ENCODE measurements at places on chromosomes 12 and 14. TPM values are rescaled to one million over a fixed set of nuclear protein-coding genes. Genes with fewer than 3 reads are reported as not detected.

EML5 gene
- 4.0 TPM for total RNA-seq

TMEM63C gene
- 0.84 TPM for total RNA-seq

LMO3 gene
- total RNA-seq, result not detected

RAPGEF3 gene
- 0.25 TPM for total RNA-seq

DNA sequence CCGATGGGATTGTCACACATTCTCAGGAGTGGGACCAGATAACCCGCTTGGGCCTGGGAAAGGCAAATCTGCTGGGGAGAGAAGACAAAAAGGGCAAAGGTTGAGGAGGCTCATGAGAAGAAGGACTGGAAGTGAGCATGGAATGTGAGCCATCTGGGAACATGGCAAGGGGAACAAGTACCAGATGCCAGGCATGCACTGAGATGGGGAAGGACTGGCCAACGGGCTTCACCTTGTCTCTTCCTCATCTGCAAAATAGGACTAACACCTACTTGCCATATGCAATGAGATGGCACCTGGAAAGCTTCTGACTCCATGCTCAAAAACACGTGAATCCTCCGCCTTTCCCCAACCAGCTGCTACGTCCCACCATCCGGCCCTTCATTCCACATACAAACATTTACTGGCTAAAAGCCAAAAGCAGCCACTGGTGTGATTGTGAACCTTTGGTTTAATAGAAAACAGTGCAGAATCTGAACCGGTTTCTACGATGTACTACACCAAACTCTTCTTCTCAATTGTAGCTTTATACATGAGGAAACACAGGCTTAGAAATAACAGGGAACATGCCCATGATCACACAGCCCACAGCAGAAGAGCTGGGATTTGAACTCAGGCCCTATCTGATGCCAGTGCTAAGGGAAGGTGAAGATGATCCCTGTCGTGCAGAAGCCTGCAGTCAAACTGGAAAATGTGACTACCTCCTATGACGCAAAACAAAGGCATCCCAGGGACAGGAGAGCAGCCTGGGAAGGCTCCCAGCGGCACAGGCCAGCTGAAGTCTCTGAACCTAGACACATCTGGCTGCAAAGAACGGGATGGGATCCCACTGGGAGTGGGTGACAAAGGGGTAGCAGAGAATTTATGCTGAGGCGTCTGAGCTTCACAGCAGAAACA is 112.1 kb downstream of the TTC7B start:
- no peak overlapping the region for H3K27ac ChIP-seq
- no peaks in the 10 kb centered on the region for H3K4me1 ChIP-seq
- no peaks in the 10 kb centered on the region for H3K36me3 ChIP-seq

GRCh38 chr12:26204612-26205289 is 9.4 kb downstream of the SSPN start:
- H3K27me3 ChIP-seq, result peaks cover 14% of the 10 kb centered on the region
- H3K4me1 ChIP-seq, result no peaks in the 10 kb centered on the region
- no peaks in the 10 kb centered on the region for H3K36me3 ChIP-seq
- no peak for DNase-seq
- no peak overlapping the region for H3K27ac ChIP-seq

GRCh38 chr14:64035143-64035542 is 182.3 kb downstream of the SYNE2 start:
- no peak overlapping the region for H3K4me3 ChIP-seq
- peaks cover 11% of the 10 kb centered on the region for H3K4me1 ChIP-seq
- no peak for DNase-seq
- peaks cover 5% of the 10 kb centered on the region for H3K36me3 ChIP-seq
- no peaks in the 10 kb centered on the region for H3K27me3 ChIP-seq

- peaks cover 30% of the 10 kb centered on the region for H3K27me3 ChIP-seq
- no peaks in the 10 kb centered on the region for H3K36me3 ChIP-seq
- no peak for DNase-seq
- no peak overlapping the region for H3K27ac ChIP-seq
- H3K4me3 ChIP-seq, result no peak overlapping the region
These were observed 60.8 kb downstream of the ANO2 start for GRCh38 chr12:5884285-5884684.

DNA sequence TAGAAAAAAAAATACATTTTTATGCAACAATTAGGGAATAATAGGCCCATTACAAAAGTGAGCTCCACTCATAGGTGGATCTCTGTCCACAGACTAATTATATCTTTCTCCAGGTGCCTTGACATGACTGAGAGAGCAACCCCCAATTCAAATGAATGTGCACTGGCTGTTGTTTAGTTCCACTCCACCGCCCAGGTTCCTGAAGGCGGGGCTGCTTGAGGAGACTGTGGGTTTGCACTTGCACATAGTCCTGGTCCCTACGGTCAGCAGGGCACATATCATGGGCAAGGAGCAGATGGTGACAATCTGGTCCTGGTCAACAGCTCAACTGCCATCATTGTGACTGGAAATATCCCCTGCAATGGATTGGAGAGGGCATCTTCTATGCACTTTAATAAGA is 195.6 kb upstream of the PWP1 start:
- H3K27ac ChIP-seq, result no peak overlapping the region
- H3K4me1 ChIP-seq, result peaks cover 15% of the 10 kb centered on the region
- DNase-seq, result peak; percentile 8
- no peaks in the 10 kb centered on the region for H3K27me3 ChIP-seq
- no peak overlapping the region for H3K4me3 ChIP-seq

DNA sequence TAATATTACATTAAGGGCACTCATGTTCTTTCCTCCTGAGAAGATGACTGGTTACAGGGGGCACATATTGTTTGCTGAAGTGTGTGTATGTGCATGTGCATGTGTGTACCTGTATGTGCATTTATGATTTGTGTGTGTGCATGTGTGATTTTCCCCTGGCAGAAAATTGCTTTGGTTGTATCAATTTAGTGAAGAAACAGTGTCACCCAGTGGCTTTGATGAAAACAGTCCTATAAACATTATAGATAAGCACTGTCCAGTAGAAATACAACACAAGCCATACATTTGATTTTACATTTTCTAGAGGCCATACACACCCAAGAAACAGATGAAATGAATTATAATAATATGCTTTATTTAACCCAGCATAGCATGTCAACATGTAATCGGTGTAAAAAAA is 8.6 kb downstream of the PDE3A start:
- no peaks in the 10 kb centered on the region for H3K36me3 ChIP-seq
- DNase-seq, result no peak
- no peaks in the 10 kb centered on the region for H3K4me1 ChIP-seq
- H3K27me3 ChIP-seq, result peaks cover 18% of the 10 kb centered on the region
- no peak overlapping the region for H3K27ac ChIP-seq

DNA sequence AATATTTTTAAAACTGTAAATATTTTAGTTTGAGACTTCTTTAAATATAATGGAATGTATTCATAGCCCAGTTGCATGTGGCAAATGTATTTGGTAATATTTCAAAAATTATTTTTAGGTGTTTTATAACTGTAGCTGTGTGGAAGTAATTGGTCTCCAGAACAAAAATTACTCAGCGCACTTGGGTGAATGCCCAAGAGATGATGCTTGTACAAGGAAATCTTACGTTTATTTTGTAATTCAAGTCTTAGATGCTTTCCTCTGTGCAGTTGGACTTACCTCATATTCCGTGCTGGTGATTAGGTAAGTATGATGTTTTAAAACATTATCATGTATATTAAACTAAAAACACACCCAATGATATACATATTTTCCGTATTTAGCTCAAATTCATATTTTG is 76.7 kb upstream of the SLCO1B1 start:
- no peaks in the 10 kb centered on the region for H3K27me3 ChIP-seq
- no peak overlapping the region for H3K4me3 ChIP-seq
- no peak overlapping the region for H3K27ac ChIP-seq
- H3K4me1 ChIP-seq, result no peaks in the 10 kb centered on the region
- DNase-seq, result no peak

DNA sequence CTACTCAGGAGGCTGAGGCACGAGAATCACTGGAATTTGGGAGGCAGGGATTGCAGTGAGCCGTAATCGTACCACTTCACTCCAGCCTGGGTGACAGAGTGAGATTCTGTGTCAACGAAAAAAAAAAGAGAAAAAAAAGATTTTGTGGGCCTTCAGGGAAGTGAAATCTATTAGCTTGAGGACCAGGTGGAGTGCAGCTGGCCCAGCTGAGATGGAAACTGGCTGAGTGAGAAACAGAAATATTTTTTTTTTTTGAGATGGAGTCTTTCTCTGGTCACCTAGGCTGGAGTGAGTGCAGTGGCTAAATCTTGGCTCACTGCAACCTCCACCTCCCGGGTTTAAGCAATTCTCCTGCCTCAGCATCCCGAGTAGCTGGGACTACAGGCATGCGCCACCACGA is 2.3 kb upstream of the CLEC4C start:
- no peak overlapping the region for H3K27ac ChIP-seq
- DNase-seq, result no peak
- H3K36me3 ChIP-seq, result no peaks in the 10 kb centered on the region
- H3K4me3 ChIP-seq, result no peak overlapping the region
- H3K27me3 ChIP-seq, result no peaks in the 10 kb centered on the region

DNA sequence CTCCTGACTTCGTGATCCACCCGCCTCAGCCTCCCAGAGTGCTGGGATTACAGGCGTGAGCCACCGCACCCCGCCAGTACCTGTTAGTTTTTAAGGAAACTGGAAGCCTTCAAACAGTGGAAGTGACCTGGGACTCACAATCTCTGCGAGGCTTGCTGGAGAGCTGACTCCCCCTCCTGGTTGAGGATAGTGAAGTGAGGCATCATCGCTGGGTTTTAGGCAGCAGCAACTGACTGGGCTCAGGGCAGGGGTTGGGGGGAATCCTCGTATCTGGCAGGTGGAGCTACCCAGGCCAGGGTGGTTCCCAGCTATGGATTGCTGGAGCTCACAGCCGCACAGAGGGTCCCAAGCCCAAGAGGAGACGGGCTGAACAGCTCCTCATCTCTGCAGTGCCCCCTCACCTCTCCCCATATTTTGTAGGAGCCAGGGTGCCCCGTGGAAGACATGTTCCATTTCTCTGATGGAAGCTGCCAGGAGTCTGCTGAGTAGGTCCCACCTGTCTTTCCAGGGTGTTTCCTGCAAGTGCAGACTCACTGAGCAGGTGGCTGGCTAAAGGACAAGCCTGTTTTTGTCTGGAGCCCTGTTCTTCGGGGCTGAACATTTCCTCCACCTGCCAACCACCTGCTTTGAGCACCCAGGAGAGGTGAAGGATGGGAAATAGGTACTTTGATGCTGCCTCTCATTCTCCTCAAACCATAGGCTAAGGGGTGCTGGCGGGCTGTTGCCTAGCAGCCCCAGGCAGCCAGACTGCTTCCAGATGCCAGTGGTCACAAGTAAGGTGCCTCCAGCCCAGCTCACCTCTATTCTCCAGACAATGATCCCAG is 3.1 kb downstream of the AVIL start:
- no peak overlapping the region for H3K27ac ChIP-seq
- no peaks in the 10 kb centered on the region for H3K36me3 ChIP-seq
- no peaks in the 10 kb centered on the region for H3K27me3 ChIP-seq
- DNase-seq, result no peak

DNA sequence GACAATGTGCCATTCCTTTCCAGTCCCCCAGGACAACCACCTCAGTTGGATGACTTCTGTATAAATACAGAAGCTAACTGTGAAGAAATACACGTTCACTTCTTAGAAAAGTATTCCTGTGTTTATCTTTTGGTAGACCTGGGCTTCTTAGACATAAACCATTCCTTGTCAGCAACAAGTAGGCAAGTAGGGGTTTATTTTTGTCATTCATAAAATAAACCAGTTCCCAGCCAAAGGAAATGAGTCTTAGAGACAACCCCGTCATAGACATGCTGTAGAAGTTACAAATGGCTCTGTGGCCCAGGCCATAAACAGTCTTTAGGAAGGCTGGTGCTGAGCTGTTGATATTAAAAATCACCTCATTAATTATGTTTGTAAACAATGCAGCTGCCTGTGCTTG is 243.2 kb downstream of the SPTSSA start:
- no peak overlapping the region for H3K27ac ChIP-seq
- no peak overlapping the region for H3K4me3 ChIP-seq
- DNase-seq, result no peak
- H3K27me3 ChIP-seq, result peaks cover 12% of the 10 kb centered on the region

DNA sequence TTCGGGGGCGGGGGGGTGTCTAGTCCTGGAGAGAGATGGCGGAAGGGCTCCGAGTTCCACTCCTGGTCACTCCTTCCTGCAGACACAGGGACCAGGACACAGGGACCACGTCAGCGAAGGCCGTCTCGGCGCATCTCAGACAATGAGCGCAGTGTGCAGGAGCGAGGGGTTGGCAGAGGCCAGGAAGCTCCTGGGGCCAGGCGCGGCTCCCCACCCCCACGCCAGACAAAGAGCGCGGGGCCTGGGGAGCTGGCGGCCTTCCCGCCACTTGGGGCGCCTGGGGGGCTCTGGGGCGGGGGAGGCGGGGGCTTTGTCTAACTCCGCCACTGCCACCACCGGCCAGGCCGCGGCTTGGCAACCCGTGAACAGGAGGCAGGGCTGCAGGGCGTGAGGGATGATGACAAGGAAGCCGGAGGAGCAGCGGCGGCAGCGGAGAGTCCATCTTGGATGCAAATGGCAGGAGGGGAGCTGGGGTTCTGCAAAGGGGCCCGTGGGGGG is 2.2 kb downstream of the CDK2AP1 start:
- peak overlapping the region; percentile 76 for H3K4me3 ChIP-seq
- H3K27me3 ChIP-seq, result no peaks in the 10 kb centered on the region
- DNase-seq, result no peak
- peaks cover 6% of the 10 kb centered on the region for H3K4me1 ChIP-seq
- H3K27ac ChIP-seq, result no peak overlapping the region
- H3K36me3 ChIP-seq, result no peaks in the 10 kb centered on the region

DNA sequence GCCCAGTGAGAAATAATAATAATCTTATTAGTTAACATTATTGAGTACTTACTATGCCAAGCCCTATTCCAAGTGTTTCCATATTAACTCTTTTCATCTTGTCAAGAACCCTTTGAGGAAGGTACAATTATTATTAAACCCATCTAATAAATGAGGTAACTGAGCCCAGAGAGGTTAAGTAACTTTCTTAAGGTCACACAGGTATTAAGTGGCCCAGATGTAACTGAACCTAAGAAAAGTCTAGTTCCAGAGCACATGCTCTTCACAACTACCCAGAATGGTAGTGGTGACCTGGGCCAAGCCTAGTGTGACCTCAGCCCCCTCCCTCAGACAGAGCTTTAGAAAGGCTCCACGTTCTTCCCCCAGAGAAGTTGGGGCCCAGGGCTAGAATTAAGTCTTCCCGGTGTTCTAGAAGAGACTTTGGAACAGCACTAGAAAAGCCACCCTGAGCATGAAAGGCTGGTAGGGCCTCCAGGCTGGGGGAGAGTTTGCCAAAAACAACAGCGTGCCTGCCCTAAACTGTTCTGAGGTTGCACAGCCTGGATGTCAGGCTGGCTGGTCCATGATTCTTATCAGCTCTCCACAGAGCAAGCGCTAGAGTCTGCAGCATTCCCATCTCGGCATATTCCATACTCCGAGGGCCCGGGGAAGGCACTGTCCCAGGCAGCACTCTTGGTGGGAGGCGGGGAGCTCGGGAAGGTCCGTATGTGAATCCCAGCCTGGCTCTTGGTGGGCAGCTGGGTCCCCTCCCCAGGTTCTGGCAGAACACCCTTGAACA is 41.3 kb upstream of the CTDSP2 start:
- H3K4me1 ChIP-seq, result peaks cover 3% of the 10 kb centered on the region
- no peaks in the 10 kb centered on the region for H3K36me3 ChIP-seq
- H3K4me3 ChIP-seq, result no peak overlapping the region

- DNase-seq, result no peak
- no peak overlapping the region for H3K4me3 ChIP-seq
- peaks cover 9% of the 10 kb centered on the region for H3K4me1 ChIP-seq
- peaks cover 12% of the 10 kb centered on the region for H3K27me3 ChIP-seq
- H3K27ac ChIP-seq, result no peak overlapping the region
These were observed 110.4 kb upstream of the FZD10 start for GRCh38 chr12:130051900-130052299.
